Stimulated activated naive CD4-positive, alpha-beta T cell (primary cell): ENCODE measurements at places on chromosomes 2 and 18.

DNA sequence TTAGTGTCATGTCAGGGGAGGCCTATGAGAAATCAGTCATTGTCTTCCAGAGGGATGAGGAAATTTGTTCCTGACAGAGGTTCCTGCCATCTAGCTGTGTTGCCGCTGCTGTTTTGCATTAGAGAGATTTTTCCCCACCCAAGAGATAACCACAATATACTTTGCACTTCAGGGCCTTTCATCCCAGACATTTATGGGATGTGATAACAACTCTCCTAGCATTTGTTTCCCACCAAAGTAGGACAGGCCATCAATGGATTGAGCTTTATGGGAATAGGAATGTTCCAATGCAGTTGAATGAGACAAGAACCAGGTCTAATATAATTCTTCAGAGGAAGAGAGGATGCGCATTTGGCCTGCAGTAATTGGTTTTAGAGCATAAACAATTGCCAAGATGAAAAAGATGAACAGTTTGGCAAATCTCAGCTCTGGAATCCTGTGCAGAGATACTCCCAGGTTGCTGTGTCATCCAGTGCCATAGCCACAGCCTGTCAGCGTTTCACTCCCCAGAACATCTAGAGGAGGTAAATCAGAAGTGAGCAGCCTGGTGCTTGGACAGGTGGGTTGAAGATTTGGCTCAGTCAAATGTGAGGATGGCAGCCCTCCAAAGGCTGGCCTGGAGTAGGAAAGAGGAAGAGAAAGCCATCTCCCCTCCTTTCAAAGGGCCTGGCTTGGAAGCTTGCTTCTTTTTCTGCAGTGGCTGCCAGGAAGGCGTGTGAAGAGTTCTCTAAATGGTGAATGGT lies 93.7 kb upstream of the SETBP1 start:
- no peak for DNase-seq

DNA sequence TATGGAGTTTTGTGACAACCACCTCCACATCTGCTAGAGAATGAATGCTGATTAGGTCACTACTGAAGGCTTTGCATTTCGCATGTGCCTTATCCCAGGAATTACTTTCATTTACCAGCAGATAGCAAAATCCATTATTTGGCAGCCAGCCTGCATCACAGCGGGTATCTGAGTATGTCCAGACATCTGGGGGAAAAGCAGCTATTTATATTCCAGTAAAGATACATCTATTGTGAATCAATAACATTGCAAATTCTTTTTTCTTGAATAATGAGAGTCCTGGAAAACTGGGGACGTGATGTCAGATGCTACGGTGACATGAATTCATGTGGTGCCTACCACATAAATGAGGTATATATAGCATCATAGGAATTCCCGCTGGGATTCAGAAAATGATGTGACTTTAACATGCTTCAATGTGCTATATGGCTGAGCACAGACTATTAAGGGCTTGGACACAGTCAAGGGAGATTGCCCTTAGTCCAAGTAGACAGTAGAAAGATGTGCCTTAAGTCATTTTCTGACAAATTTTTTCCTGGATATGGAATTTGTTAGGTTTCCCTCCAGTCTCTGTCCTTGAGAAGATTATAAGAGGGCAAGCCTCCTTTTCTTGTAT lies 84.2 kb upstream of the CD302 start:
- no peak for DNase-seq

- DNase-seq = peak; percentile 35
These were observed 316 bp downstream of the FKBP7 start for GRCh38 chr2:178478130-178478438.

DNA sequence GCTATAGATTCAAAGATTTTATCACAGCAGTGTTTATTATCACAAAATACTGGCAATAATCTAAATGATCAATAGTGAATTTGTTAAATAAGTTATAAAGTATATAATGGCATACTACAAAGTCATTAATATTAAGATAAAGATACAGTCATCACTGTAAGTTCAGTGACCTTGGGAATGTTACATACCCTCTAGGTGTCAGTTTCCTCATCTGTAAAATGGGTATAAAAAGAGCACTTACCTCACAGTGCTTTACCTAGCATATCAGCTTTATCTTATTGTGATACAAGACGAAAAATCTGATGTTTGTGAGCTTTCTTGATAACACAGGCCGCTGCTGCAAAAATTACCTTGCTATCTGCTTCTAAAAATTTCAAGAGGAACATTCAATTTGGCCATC lies 112.2 kb downstream of the TMEM247 start:
- no peak for DNase-seq

DNA sequence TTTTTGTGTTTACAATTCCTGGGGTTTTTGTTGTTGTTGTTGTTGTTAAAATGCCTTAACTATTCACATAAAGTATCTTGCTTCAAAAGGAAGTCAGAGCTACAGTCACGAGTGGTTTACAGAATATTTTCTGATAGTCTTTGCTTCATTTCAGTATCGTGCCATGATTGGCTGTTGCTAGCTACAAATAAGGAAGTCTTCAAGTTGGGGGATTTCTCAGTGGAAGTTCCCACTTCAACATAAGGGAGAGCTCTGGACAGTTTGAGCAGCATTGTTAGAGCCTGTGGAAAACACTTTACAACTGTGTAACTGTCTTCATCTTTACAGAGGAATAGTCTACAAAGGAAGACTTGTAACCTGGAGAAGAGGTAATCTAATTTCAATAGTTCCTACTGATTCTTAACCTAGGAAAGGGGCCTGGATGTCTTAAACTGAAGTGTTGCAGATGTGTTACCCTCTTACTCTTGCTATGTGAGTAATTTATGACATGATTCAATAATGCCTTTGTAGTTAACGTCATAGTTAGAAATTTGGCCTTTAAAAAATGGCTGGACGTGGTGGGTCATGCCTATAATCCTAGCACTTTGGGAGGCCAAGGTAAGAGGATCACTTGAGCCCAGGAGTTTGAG lies 23.4 kb upstream of the TANK start:
- DNase-seq = peak; percentile 30

GRCh38 chr2:239990966-239991365 lies 34.2 kb downstream of the NDUFA10 start:
- DNase-seq = no peak

DNA sequence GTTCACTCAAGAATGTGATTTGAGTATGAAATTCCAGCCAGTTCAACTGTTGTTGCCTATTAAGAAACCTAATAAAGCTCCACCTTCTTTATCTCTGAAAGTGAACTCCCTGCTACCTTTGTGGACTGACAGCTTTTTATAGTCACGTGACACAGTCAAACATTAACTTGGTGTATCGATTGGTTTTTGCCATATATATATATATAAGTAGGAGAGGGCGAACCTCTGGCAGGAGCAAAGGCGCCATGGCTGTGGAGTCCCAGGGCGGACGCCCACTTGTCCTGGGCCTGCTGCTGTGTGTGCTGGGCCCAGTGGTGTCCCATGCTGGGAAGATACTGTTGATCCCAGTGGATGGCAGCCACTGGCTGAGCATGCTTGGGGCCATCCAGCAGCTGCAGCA lies at the start of gene UGT1A1:
UGT1A1 (plus strand) TSS at position 228 of the 400 bp plus-strand sequence; CDS start at position 246, 18 bp downstream.
- DNase-seq = no peak

- DNase-seq = no peak
These were observed 256.4 kb upstream of the FBXO11 start for GRCh38 chr2:48162742-48163141.

GRCh38 chr18:34608064-34608463 lies 102.0 kb upstream of the DTNA start:
- DNase-seq = no peak

- no peak for DNase-seq
These were observed 29.4 kb upstream of the RNF149 start for GRCh38 chr2:101337877-101338276.

- no peak for DNase-seq
These were observed 19.8 kb upstream of the SUCLG1 start for GRCh38 chr2:84478867-84479266.

DNA sequence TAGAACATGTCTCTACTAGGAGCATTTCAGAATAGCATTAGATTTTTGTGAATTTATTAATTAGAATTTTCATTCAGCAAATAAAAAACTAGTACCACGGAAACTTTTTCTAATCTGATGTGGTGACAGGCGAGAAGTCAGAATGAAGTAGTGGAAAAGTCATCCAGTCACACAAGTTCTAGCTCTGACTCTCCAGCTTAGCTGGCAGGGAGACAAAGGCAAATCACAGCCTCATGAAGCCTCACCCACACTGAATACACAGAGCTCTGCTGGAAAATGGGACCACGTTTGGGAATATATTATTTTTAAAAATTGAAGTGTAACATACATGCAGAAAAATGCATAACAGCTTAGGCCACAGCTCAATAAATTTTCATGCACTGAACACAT lies 86.1 kb downstream of the L3MBTL4 start:
- no peak for DNase-seq

GRCh38 chr2:213150315-213151097 lies 906 bp downstream of the IKZF2 start:
- no peak for DNase-seq

- no peak for DNase-seq
These were observed 24.1 kb downstream of the IGFBP2 start for GRCh38 chr2:216657086-216657855.

GRCh38 chr2:185771396-185771795 lies 32.8 kb downstream of the FSIP2 start:
- no peak for DNase-seq

DNA sequence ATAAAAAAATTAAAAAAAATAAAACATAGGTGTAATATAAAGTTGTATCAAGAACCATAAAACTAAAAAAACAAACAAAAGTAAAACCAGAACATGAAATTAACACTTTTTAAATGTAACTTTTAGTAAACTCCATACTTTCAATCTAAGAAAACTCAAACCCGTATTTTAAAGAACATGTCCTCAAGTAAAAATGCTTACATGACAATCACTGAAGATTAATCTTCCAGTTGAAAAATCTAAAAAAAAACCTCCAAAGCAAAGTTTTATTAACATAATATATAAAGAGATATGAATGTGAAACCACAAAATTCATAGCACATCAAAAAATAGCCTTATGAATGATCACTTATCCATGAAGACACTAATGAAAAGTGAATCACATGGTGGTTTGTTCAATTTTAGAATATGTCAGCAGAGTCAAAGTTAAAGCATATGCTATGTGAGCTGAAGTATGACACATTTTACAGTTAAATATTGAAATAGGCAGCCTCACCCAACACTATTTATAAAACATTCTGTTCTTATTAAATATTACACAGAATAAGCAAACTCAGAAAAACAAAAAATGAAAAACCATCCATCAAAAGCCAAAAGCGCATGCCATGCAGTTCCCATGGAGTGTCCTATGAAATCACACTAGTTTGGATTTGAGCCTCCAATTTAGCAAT lies 23.1 kb upstream of the CHAC2 start:
- DNase-seq = no peak

DNA sequence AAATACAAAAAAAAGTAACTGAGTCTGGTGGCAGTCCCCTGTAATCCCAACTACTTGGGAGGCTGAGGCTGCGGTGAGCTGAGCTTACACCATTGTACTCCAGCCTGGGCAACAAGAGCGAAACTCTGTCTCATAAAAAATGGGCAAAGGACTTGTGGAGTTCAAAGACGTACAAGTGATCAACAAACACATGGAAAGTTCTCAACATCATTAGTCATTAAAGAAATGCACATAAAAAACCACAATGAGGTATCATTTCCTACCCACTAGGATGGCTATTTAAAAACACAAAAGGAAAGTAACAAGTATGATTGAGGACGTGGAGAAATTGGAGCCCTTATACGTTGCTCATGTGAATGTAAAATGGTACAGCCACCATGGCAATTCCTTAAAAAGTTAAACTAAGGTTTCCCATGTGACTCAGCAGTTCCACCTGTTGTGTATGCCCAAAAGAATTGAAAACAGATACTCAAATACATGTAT lies 52.3 kb downstream of the RAB10 start:
- DNase-seq = no peak

- DNase-seq = no peak
These were observed 162.3 kb downstream of the ACKR3 start for GRCh38 chr2:236731767-236732580.

DNA sequence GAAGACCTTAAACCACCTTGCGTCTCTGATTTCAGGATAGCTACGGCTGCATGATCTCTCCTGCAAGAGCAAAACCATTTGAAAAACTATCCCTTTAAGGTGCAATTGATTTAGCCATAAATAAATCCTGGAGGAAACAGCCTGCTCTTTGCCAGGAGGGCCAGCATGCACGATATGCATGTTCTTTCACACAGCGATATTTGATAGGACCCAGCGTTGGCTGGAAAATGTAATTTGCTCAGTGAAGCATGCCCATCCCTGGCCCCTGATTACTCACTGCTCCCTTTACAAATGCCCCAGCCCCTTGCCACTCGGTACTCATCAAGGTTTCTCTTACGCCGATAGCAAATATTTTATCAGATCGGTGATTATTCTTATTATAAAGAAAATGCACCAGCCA lies 315.4 kb downstream of the CDH2 start:
- DNase-seq = no peak

- DNase-seq = no peak
These were observed 283.6 kb upstream of the ATP5MC3 start for GRCh38 chr2:175465101-175465500.

GRCh38 chr2:96336104-96336775 lies 674 bp downstream of the NCAPH start:
- no peak for DNase-seq

DNA sequence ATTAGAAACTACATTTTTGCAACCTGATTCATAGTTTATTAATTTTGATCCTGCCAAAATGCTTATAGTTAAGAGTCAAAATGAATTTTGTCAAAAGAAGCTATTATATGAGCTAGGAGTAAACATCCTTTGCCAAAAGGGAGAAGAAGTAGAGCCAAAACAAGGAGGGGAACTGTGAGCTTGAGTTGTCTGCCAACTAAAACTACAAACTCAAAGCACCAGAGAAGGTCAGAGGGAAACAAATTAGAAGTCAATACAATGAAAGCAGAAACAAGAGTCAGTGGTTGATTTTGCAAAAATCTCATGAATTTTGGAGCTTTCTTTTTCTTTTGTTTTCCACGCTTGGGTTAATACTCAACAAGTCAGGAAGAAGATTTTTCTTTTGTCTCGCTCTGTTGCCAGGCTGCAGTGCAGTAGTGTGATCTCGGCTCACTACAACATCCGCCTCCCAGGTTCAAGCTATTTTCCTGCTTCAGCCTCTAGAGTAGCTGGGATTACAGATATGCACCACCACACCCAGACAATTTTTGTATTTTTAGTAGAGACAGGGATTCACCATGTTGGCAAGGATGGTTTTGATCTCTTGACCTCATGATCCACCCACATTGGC lies 508.5 kb downstream of the RIT2 start:
- DNase-seq = no peak

- no peak for DNase-seq
These were observed 98.5 kb upstream of the RIOK3 start for GRCh38 chr18:23354625-23355024.

DNA sequence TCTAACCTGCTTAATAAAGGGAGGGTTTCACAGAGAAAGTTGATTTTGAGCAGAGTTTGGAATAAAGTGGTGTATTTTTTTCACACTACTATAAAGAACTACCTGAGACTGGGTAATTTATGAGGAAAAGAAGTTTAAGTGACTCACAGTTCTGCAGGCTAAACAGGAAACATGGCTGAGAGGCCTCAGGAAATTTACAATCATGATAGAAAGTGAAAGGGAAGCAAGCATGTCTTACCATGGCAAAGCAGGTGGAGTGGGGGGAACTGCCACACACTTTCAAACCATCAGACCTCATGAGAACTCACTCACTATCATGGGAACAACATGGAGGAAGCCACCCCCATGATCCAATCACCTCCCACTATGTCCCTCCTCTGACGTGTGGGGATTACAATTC lies 546.7 kb downstream of the EPHA4 start:
- no peak for DNase-seq

- no peak for DNase-seq
These were observed 558.2 kb upstream of the LINC00305 start for GRCh38 chr18:64707052-64707451.
